Spinal cord (tissue), 10 donors: ENCODE measurements at places on chromosomes 7 and 10.

- no peak for DNase-seq
- H3K27me3 ChIP-seq: peaks cover 2% of the 10 kb centered on the region
- no peaks in the 10 kb centered on the region for H3K36me3 ChIP-seq
- H3K27ac ChIP-seq: no peak overlapping the region
- peaks cover 5% of the 10 kb centered on the region for H3K4me1 ChIP-seq
Measured at GRCh38 chr10:14329746-14330173, 964 bp downstream of the FRMD4A start.

- no peak for DNase-seq
- H3K27ac ChIP-seq: no peak overlapping the region
- H3K4me3 ChIP-seq: no peak overlapping the region
- H3K36me3 ChIP-seq: no peaks in the 10 kb centered on the region
Measured at GRCh38 chr10:12644380-12645144, 295.2 kb downstream of the CAMK1D start.

GRCh38 chr10:69345402-69345801 is 67.1 kb downstream of the HK1 start:
- no peak for DNase-seq
- H3K36me3 ChIP-seq: peaks cover 25% of the 10 kb centered on the region
- peaks cover 18% of the 10 kb centered on the region for H3K4me1 ChIP-seq
- no peak overlapping the region for H3K27ac ChIP-seq

DNA sequence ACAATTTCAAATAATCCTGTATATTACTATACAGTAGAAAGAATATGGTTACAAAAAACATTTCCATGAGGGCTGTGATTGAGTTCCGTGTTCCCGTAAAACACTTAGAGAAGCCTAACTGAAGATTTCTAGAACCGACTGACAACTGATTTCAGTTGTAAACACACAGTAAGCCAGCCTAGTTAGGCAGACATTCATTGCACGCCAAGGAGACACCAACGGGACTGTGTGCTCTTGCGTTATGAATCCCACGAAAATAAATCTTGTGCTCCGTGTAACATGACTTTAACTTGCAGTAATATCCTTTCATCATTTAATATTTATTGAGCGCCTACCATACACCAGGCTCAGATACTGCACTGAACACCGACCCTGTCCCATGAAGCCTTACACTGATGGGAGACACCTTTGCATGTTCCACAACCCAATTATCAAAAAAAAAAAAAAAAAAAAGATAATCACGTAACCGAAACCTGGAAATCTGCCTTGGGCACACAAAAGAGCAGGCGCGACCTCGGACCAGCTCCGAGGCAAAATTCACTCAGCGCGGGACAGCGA is 420 bp upstream of the KLHL7 start:
- H3K4me3 ChIP-seq: peak overlapping the region; percentile 99
- H3K36me3 ChIP-seq: no peaks in the 10 kb centered on the region
- H3K27ac ChIP-seq: peak overlapping the region; percentile 98
- no peaks in the 10 kb centered on the region for H3K4me1 ChIP-seq

DNA sequence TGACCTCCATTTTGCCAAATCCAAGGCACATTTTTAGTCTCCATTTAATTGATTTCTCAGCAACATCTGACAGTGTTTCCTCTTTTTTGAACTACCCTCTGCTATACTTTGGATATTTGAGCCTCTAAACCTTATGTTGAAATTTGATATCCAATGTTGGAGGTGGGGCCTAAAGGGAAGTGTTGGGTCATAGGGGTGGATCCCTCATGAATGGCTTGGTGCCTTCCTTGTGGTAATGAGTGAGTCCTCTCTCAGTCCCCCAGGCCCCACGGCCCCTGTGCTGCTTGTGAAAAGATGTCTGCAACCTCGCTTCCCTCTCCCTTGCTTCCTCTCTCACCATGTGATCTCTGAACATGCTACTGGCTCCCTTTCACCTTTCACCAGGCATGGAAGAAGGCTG is 96.8 kb upstream of the DGKB start:
- H3K27ac ChIP-seq: no peak overlapping the region
- no peak overlapping the region for H3K4me3 ChIP-seq
- H3K27me3 ChIP-seq: no peaks in the 10 kb centered on the region
- no peaks in the 10 kb centered on the region for H3K4me1 ChIP-seq
- H3K36me3 ChIP-seq: no peaks in the 10 kb centered on the region
- no peak for DNase-seq

DNA sequence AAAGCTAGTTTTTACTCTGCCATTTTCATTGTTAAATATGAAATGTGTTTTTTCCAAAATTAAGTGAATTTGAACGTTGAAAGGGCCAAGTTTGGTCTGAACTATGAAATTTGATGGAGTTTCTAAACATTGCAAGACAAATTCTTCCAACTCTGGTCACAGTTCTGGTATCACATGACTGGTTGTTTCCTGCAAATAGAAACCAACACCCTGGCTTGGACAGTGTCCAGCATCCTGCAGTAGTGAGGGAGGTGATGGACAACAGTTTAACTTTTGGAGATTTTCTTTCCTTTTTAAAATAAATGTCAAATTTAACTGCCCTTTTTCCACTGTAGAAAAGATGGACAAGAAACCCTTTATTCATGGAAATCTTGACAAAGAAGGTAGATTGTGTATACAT is 54.8 kb upstream of the AGBL3 start:
- peaks cover 12% of the 10 kb centered on the region for H3K36me3 ChIP-seq
- DNase-seq: no peak
- H3K27ac ChIP-seq: no peak overlapping the region
- no peaks in the 10 kb centered on the region for H3K4me1 ChIP-seq
- H3K27me3 ChIP-seq: no peaks in the 10 kb centered on the region
- H3K4me3 ChIP-seq: no peak overlapping the region

GRCh38 chr10:99654390-99655175 is 4.7 kb upstream of the ENTPD7 start:
- H3K4me1 ChIP-seq: peaks cover 8% of the 10 kb centered on the region
- DNase-seq: no peak
- H3K27ac ChIP-seq: no peak overlapping the region
- H3K4me3 ChIP-seq: no peak overlapping the region
- H3K27me3 ChIP-seq: peaks cover 2% of the 10 kb centered on the region

DNA sequence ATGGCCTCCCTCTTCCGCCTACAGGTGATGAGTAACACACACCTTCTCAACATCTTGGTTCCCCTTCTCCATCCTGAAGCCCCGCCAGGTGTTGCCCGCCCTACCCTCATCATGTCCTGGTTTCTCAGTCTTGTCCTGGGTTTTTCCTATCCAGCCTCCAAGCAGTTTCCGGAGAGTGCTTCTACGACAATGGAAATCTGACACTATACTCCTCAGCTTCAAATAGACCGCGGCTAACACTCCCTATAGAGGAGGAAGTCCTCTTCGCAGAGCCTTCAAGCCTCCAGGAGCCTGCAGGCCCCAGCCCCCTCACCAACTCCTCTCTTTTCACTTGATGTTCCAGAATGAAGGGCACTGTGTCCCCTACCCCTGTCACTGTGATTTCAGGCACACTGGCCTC is 147.4 kb downstream of the PRPF18 start:
- peaks cover 36% of the 10 kb centered on the region for H3K36me3 ChIP-seq
- no peak overlapping the region for H3K27ac ChIP-seq
- no peaks in the 10 kb centered on the region for H3K4me1 ChIP-seq
- DNase-seq: no peak
- no peaks in the 10 kb centered on the region for H3K27me3 ChIP-seq
- H3K4me3 ChIP-seq: no peak overlapping the region

GRCh38 chr7:36726311-36726710 is 2.0 kb upstream of the AOAH start:
- H3K36me3 ChIP-seq: no peaks in the 10 kb centered on the region
- H3K4me3 ChIP-seq: no peak overlapping the region
- H3K4me1 ChIP-seq: no peaks in the 10 kb centered on the region
- H3K27me3 ChIP-seq: no peaks in the 10 kb centered on the region
- H3K27ac ChIP-seq: no peak overlapping the region

DNA sequence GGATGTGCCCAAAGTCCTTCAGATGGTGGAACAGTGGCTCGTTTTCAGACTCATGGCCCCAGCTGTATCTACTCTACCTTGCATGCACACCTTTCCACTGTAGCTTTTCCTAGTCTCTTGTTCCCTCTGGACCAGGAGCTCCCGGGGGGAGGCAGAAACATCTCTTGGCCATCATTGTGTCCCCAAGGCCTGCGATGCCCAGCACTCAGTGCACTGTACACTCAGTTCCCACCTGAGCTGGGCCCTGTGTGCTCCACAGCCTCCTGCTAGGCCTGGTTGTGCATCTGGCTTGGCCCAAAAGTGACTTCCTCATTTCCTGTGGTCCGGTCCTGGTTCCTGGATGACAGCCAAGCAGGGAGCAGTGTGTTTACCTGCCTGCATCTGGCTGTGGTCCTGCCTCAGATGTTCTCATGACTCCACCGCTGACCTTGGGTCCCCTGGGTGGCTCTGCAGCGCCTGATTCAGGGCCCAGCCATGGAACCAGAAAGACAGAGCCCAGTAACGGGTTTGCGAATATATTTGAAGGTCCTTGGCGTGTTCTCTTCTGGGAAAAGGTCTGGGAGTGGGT is 9.9 kb upstream of the DOCK1 start:
- no peaks in the 10 kb centered on the region for H3K27me3 ChIP-seq
- no peaks in the 10 kb centered on the region for H3K36me3 ChIP-seq
- H3K4me1 ChIP-seq: no peaks in the 10 kb centered on the region
- H3K4me3 ChIP-seq: no peak overlapping the region

- no peaks in the 10 kb centered on the region for H3K27me3 ChIP-seq
- H3K27ac ChIP-seq: no peak overlapping the region
- H3K4me3 ChIP-seq: no peak overlapping the region
- H3K36me3 ChIP-seq: no peaks in the 10 kb centered on the region
- H3K4me1 ChIP-seq: peaks cover 7% of the 10 kb centered on the region
Measured at GRCh38 chr7:35480806-35481205, 214.1 kb downstream of the HERPUD2 start.

DNA sequence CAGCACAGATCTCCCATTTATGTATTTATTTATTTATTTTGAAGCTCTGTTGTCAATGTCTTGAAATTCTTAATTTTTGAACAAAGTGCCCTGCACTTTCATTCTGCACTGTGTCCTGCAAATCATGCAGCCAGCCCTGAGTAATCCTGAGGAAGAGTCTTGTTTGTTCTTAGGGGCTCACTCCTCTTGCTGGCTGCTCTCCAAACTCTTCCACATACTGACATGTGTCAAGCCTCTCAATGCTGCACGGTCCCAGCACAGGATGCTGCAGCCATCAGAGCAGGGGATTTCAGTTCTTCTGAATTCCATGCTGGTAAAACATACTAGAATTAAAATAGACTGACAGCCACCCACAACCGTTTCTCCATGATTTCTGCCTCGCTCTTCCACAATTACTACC is 207.2 kb downstream of the PARD3 start:
- no peaks in the 10 kb centered on the region for H3K36me3 ChIP-seq
- DNase-seq: no peak
- no peak overlapping the region for H3K4me3 ChIP-seq
- H3K27me3 ChIP-seq: no peaks in the 10 kb centered on the region
- no peaks in the 10 kb centered on the region for H3K4me1 ChIP-seq

DNA sequence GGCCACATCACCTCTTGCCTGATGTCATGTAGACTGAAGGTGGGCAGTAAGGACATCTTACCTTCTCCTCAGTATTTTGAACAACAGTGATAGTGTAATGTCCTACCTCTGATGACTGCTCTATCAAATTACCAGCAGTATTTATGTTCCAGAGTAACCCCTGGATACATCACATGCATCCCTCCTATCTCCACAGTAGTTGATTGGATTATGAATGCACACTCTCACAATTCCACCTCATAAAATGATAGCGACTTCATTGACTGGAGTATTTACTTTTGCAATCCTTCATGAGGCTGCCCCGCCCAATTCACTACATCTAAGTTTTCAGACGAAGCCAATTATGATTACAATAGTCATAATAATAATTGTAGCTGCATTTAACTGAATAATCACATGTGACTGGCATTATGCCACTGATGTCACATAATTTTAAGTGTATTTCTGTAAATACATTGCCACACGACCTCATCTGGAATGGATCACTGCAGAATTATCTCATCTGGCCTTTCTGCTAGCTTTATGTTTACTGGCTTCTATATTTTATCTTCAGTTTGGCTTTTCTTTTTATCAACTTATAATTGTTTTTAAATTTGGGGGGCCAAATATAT is 268.9 kb downstream of the SLC25A13 start:
- no peaks in the 10 kb centered on the region for H3K36me3 ChIP-seq
- no peaks in the 10 kb centered on the region for H3K4me1 ChIP-seq
- no peak for DNase-seq
- H3K27me3 ChIP-seq: no peaks in the 10 kb centered on the region

- no peaks in the 10 kb centered on the region for H3K36me3 ChIP-seq
- no peak overlapping the region for H3K27ac ChIP-seq
- H3K4me3 ChIP-seq: no peak overlapping the region
- no peaks in the 10 kb centered on the region for H3K4me1 ChIP-seq
- DNase-seq: no peak
- no peaks in the 10 kb centered on the region for H3K27me3 ChIP-seq
Measured at GRCh38 chr7:64787295-64787694, 6.9 kb upstream of the ZNF138 start.

GRCh38 chr7:93530701-93531100 is 43.8 kb downstream of the CALCR start:
- no peak overlapping the region for H3K27ac ChIP-seq
- H3K4me1 ChIP-seq: no peaks in the 10 kb centered on the region
- H3K36me3 ChIP-seq: no peaks in the 10 kb centered on the region
- no peaks in the 10 kb centered on the region for H3K27me3 ChIP-seq
- H3K4me3 ChIP-seq: no peak overlapping the region
- DNase-seq: no peak

DNA sequence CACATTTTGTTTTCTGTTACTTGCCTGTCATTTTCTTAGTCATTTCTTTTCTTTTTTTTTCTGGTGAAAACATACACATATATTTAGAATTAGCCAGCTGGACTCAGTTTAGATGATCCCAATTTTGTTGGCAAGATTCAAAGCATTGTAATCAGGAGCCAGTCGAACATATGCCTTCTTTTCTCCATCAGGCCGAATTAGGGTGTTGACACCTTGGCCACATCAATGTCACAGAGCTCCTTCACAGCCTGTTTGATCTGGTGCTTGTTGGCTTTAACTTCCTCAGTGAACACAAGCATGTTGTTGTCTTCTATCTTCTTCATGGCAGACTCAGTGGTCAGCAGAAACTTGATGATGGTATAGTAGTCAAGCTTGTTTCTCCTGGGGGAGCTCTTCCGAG is 32.6 kb downstream of the PHF14 start:
- no peak overlapping the region for H3K27ac ChIP-seq
- no peak overlapping the region for H3K4me3 ChIP-seq
- H3K4me1 ChIP-seq: no peaks in the 10 kb centered on the region
- no peaks in the 10 kb centered on the region for H3K27me3 ChIP-seq
- H3K36me3 ChIP-seq: peaks cover 2% of the 10 kb centered on the region

DNA sequence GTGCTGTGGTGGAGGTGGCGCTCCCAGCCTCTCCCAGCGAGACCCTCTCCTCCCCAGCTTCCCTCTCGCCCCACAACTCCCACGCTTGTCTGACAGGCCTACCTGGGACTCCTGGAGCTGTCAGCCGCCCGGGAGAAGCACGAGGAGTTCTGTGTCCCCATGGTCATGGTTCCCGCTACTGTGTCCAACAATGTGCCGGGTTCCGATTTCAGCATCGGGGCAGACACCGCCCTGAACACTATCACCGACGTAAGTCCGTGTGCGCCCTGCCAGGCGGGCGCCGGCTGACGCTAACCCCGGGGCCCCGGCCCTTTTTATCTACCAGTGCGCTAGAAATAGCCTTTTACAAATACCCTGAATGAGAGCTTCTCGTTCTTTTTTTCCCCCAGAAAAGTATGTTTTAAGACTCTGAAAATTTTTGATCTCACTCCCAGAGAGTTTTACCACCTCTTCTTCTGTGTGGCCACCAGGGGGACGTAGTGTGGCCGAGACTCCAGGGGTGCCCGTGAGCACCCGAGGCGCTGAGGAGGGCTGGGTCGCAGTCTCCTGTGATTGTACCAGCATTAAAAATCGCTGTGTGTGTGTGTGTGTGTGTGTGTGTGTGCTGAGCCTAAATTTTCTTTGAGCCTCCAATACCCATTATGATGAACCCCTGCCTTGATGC is 52.6 kb downstream of the PFKP start:
- no peaks in the 10 kb centered on the region for H3K4me1 ChIP-seq
- no peaks in the 10 kb centered on the region for H3K27me3 ChIP-seq
- DNase-seq: no peak
- H3K36me3 ChIP-seq: peaks cover 64% of the 10 kb centered on the region
- no peak overlapping the region for H3K27ac ChIP-seq
